ENCODE measurements at places on chromosomes 1 and 21.

- DNase-seq, result no peak
Measured at GRCh38 chr1:82215056-82215852, 414.5 kb downstream of the ADGRL2 start.

- DNase-seq, result no peak
Measured at GRCh38 chr1:172252958-172253357, 167.5 kb upstream of the C1orf105 start.

- peak; percentile 48 for DNase-seq
Measured at GRCh38 chr21:15065392-15066122, 757 bp upstream of the NRIP1 start.

GRCh38 chr1:185803241-185803640 is 69.0 kb downstream of the HMCN1 start:
- DNase-seq, result no peak

- DNase-seq, result no peak
Measured at GRCh38 chr1:61581251-61581650, 143.7 kb downstream of the TM2D1 start.
